CD4-positive, alpha-beta T cell treated with Interleukin-17A for 4 hours (primary cell): ENCODE measurements at places on chromosomes 7 and 10.

GRCh38 chr7:377080-378040 lies 87.4 kb downstream of the FOXL3 start:
- DNase-seq = no peak

DNA sequence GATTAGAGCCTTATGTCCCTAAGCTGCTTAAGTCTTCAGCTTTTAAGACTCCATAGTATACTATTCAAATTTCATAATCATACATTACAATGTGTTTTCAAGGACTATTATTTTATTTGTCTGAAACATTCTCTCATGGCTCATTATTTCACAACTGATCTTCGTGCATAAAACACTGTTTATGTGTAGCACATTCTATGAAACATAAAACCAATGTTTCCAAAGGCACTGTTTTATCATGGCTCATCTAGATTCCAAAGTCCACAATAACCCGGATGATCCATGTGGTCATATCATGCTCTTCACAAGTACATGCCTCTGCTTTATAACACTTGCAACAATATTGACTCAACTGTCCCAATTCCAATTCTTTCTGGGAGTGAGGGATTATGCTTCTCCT lies 806.1 kb downstream of the TNS3 start:
- no peak for DNase-seq

GRCh38 chr10:64067009-64067606 lies 545.9 kb downstream of the REEP3 start:
- no peak for DNase-seq

- DNase-seq = no peak
Observed at GRCh38 chr10:80460399-80461207, 6.5 kb downstream of the TSPAN14 start.

GRCh38 chr10:31864834-31865518 lies 63.7 kb downstream of the ARHGAP12 start:
- DNase-seq = no peak

- DNase-seq = no peak
Observed at GRCh38 chr7:36758879-36759278, 34.6 kb upstream of the AOAH start.

- peak; percentile 54 for DNase-seq
Observed at GRCh38 chr10:6300106-6300783, 97.5 kb downstream of the PFKFB3 start.

- no peak for DNase-seq
Observed at GRCh38 chr10:101000127-101000914, 713 bp downstream of the LZTS2 start.

GRCh38 chr7:100827330-100828226 lies at the start of gene EPHB4:
EPHB4 (minus strand) TSS chr7:100827523; CDS start chr7:100827030, 493 bp downstream.
- peak; percentile 10 for DNase-seq

GRCh38 chr7:2104716-2105115 lies 128.0 kb downstream of the MAD1L1 start:
- no peak for DNase-seq

DNA sequence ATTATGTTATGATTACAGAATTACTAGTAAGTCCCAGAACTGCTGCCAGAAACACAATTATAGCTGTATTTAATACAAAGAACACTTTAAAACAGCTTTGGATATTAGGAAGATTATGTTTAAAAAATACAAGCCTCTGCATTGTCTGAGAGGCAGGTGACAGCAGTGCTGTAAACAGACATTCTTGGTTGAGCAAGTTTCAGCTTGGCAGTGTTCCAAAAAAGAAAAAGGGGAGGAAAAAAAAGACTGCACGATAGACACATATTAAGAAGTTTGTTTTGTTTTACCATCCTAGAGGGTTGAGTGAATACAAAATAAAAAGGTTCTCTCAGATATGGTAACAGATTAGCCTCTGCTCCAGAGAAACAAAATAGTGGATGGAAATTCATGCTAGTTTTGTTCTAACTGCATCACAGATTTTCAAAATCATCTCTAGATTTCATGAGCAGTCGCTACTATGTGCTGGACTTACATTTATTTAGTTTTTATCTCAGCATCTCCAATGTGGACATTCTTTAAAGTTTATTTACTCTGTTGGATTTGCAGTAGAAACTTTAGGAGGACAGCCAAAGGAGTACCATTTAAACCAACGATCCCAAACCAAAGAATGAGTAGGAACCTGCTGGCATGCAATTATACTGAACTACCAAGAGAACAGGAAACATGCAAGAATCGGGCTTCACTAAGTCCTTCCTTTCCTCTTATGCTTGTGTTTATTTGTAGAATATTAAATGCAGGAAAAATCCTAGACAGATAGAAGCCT lies 9.0 kb downstream of the FAM204A start:
- DNase-seq = no peak

GRCh38 chr7:50184271-50184990 lies 91.4 kb upstream of the ZPBP start:
- DNase-seq = no peak

DNA sequence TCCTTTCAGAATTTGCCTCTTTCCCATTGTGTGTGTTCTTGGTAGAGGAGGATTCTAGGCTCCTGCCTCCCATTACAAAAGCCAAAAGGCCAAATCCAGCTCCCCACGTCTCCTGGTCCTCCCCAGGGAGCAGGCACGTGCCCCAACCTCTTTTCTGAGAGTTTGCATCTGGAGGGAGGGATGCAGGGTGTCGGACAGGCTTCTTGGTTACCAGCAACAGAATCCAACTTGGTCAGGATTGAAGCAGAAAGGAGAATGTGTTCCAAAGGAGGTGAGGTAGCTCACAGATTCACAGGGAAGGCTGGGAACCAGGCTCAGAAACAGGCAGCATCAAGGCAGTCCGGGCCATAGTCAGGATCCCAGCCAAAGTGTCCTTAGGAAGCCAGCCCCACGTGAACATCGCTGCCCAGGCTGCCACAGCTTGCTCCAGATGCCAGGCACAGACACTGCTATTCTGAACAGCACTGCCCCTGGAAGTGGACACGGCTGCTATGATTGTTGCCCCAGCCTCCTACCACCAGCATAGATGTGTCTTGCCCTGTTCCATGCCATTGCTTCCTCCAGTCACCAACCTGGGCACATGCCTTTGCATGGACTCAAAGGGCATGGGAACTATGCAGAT lies 264.2 kb upstream of the ZMIZ1 start:
- DNase-seq = no peak

GRCh38 chr7:98651760-98652159 lies 34.7 kb downstream of the NPTX2 start:
- no peak for DNase-seq

- peak; percentile 78 for DNase-seq
Observed at GRCh38 chr7:100583132-100584053, 2.5 kb downstream of the LRCH4 start.

DNA sequence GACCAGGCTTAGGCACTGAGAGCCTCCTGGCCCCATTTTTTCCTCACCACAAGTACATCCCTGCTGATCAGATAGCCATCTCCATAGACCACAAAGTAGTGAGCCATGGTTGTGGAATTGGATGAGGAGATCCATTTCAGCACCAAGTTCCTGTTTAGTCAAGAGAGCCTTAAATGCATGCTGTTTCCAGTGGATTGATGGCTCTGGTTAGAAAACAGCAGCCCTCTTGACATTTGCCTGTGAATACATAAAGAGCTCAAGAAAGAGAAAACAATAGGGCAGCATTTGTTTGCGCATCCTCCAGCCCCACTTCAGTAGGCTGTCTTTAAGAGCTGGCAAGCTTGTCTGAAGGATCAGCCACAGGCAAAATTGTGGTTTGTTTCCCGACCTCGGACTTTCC lies 251.2 kb downstream of the POU6F2 start:
- no peak for DNase-seq

- DNase-seq = no peak
Observed at GRCh38 chr10:112379635-112380296, 5.8 kb downstream of the ACSL5 start.

DNA sequence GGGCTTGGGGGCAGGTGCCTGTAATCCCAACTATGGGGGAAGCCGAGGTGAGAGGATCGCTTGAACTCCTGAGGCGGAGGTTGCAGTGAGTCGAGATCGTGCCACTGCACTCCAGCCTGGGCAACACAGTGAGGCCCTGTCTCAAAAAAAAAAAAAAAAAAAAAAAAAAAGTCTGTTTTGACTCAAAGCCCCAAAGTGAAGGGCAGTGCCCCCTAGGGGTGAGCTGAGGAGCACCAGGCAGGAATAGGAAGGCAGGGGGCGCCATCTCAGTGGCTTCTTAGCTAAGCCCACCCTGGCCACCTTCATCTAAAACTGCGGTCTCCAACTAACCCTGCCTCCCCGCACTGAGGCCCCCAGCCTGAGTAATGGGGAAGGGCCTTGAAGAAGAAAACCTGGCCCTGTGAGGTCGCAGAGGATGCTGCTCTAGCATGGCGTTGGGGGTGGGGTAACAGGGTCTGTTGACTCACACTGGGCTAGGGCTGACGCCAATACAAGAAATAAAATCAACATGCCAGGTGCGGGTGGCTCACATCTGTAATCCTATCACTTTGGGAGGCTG lies 9.8 kb downstream of the PODXL start:
- DNase-seq = peak; percentile 28

- no peak for DNase-seq
Observed at GRCh38 chr7:120554960-120555571, 282.1 kb downstream of the KCND2 start.

DNA sequence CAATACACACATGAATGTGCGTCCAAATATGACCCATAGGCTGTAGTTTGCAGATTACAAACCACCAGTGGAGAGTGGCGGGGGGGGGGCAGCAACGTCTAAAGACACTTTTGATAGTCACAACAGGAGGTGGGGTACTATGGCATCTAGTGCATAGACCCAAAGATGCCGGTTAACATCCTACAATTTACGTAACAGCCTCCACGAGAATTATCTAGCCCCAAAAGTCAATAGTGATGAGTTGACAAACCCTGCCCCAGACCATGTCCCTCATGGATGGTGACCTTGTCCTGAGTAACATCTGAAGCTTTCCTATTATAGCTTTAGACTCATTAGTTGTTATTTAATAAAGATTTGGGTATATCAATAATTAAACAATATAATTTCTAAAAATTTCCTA lies 31.6 kb downstream of the USP6NL start:
- no peak for DNase-seq
